ENCODE measurements at places on chromosomes 4 and X. TPM values are rescaled to one million over a fixed set of nuclear protein-coding genes. Genes with fewer than 3 reads are reported as not detected.

CLDN34 gene
- total RNA-seq = not detected

DNA sequence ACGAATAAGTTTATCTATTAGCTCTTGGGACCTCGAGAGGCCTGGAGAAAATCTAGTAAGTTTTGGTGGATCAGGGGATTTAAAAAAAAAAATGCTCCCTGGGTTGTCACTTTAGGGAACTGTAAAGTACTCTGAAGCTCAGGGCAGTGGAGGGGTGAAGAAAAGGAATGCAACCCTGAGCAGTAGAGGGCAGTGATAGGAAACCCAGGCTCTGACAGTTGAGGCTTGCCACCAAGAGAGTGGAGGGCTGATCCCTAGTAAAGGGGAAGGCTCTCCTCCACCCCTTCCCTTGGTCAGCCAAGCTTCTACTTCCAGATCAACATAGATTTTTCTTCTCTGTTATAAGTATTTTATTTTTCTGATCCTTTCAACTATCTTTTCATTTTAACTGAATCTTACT lies 73.1 kb downstream of the FBXO8 start:
- no peak for DNase-seq

- DNase-seq = no peak
Measured at GRCh38 chr4:114257501-114257900, 278.1 kb upstream of the ARSJ start.

DNA sequence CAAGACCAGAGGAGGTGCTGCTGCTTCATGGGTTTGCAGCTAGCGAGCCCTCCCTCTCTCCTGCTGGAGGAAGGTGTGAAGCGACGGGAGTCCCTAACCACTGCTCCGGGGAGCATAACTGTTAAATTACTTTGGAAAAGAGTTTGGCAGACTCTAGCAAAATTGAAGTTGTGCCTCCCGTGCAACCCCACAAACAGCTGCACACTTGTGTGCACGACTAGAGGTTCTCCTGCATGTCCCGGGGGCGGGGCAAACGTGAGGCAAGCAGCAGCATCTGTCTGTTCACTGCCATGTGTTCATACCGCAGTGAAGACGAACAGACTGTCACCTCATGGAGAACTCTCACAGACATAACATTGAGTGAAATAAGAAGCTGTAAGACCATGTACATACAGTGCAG lies 34.5 kb downstream of the TNIP2 start:
- DNase-seq = no peak

DNA sequence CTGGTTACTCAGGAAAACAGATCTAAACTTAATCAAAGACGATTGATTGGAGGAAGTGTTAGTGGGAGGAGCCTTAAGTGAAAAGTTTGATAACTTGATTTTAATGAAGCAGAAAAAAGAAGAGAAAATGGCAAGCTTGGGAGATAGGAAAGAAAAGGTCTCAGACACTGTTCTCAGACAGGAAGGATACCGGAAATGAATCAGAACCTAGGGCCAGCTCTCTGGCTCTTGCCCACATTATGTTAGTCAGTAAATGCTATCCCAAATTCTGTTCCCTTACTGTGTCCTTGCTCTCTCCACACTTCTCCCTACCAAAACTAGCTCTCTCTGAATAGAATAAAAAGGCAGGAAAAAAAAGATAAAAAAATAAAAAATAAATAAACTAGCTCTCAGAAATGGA lies 48.6 kb upstream of the TMEM164 start:
- DNase-seq = no peak

GRCh38 chr4:113534711-113535110 lies 226.8 kb downstream of the CAMK2D start:
- no peak for DNase-seq

Measured in heart right ventricle (tissue), 16 donors.